ENCODE measurements at places on chromosomes 3 and 15.
A peak's percentile ranks its signal among the peaks of the same experiment; 100 is the strongest.

- no peak for DNase-seq
These were observed 1271.0 kb downstream of the NSUN3 start for GRCh38 chr3:95333826-95334225.

GRCh38 chr3:168511428-168512014 lies 415.8 kb upstream of the GOLIM4 start:
- peak; percentile 20 for DNase-seq

DNA sequence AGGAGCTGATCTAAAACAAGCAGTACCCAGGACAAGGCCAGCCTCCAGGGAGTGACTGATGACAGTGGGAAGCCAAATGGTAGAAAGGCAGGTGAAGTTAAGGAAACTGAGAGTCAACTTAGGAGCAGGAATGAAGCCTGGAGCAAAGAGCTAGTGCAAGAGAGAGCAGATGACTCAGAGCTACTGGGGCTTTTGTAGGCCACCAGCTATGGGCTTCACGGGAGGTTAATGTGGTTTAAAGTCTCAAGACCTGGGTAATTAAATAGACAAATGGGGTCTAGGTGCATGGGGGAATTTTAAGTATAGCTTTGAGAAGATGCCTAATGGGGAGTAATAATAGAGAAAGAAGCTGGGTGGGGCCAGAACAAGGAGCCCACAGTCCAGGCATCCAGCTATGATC lies 3.1 kb downstream of the CD86 start:
- no peak for DNase-seq

DNA sequence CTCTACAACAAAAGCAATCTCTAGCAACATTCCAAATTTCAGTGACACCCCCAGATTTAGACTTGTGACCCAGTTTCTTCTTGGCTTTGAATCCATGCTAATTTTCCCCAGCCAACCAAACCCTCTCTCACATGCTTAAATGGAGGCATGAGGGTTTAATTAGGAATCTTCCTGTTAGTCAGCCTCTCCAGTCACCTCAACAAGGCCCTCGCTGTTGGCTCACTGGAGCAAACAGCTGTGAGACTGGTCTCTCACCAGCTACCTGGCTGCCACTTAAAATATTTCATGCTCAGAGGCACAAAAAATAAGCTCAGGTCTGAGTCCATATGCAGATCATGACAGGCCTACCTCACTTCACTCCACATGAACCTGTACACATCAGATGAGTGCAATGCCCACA lies 630.4 kb upstream of the ADAMTS9 start:
- DNase-seq: peak; percentile 19

DNA sequence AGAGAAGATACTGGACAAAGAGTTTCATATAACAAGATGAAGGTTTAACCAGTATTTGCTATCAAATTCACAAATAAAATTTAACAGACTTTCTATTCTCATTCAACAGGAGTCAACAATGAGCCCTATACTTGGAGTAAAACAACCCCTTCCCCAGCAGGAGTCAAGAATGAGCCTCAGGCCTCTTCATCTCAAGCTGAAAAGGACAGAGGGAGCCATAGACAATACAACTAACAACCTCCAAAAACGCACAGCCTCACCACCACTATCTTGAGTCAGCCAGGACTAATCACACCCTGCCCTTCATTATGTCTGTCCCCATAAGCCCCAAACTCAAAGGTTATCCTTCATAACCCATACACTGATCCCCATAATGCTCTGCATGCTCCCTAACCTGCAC lies 36.4 kb downstream of the ETFA start:
- no peak for DNase-seq
